ENCODE measurements at places on chromosomes 3 and 15.

DNA sequence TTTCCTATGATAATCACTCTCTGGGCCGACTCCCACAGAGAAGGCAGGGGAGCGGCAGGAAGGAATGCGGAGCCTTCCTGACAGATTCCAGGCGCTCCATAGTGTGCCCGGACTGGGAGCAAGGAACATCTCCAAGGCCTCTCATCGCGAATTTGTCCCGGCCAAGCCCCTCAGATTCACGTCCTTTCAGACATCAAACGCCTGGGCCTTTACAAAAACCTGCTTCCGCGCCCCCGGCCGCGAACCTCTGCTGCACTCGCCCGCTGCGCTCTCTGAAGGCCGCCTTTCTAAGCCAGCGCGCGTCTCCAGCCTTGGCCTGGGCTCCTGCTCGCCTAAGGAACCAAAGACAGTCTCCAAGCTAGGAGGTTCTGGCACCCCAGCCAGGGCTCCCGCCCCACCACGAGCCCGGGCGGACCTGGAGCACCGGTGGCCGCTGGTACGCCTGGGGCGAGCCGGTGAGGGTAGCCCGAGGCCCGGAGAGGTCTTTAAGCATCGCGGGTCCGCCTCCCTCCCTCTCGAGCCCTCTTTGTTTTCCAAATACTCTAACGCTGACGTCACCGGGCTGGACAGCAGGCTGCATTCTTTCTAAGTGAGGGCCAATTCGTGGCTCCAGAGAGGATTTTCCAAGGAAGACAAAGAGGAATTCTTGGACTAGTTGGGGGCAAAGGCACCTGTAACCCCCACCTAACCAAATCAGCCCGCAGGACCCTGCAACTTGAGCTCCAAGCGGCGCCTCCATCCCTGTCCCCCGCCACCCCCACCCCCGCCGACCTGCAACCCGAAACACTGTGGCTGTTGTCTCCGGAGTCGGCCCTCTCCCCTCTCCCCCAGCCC, 759 bp downstream of the AMOTL2 start:
- DNase-seq: peak; percentile 64

- no peak for DNase-seq
Observed at GRCh38 chr3:137762674-137763593, 1.2 kb upstream of the SOX14 start.

DNA sequence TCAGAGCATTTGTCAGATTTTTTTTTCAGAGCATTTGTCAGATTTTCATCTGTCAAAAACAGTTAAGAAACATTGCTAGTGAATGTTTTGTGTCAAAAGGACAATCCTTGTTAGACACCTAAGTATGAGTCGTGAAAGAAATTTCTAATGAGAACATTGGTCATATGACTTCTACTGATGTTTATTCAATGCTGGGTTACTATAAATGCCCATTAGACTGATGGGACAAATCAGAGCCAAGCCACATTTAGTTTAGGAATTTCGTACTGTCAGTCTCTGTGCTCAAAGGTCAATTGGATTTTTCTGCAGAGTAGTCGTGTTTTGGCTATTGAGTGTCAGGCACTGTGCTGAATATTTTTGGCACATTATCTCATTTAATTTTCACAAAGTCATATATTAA, 31.6 kb downstream of the TSC22D2 start:
- no peak for DNase-seq

GRCh38 chr15:51097553-51098330, 3.0 kb upstream of the TNFAIP8L3 start:
- no peak for DNase-seq

DNA sequence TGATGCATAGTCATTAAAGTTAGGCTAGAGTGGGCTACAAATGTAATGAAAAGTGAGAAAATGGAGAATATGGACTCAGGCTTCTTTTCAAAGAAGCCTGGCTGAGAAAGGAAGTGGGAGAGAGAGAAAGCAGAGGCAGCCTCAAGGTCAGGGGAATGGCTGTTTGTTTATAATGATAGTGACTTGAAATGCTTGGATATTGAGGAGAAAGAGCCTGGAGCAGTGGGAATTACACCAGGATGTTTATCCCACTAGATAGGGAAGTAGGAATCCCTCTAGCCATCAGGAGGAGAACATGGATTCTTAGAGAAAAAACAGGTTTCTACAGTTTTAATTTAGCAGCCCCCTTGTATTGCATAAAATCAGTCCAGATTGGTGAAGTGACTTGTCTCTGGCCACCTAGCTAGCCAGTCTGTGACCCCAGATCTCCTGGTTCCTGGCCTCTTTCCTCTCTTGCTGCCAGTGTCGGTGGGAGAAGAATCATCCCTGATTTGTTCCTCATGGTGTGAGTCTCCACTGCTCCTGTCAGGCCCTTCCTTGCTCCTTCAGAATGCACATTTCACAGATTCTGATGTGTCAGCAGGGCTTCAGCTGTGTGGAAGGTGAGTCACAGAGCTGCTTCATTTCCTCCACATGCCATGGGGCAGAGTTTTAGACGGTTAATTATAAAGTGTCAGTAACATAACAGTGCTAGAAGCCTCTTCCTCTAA, 32.9 kb downstream of the SEMA6D start:
- peak; percentile 25 for DNase-seq

- DNase-seq: no peak
Observed at GRCh38 chr3:53885239-53885638, 3.3 kb upstream of the ACTR8 start.

DNA sequence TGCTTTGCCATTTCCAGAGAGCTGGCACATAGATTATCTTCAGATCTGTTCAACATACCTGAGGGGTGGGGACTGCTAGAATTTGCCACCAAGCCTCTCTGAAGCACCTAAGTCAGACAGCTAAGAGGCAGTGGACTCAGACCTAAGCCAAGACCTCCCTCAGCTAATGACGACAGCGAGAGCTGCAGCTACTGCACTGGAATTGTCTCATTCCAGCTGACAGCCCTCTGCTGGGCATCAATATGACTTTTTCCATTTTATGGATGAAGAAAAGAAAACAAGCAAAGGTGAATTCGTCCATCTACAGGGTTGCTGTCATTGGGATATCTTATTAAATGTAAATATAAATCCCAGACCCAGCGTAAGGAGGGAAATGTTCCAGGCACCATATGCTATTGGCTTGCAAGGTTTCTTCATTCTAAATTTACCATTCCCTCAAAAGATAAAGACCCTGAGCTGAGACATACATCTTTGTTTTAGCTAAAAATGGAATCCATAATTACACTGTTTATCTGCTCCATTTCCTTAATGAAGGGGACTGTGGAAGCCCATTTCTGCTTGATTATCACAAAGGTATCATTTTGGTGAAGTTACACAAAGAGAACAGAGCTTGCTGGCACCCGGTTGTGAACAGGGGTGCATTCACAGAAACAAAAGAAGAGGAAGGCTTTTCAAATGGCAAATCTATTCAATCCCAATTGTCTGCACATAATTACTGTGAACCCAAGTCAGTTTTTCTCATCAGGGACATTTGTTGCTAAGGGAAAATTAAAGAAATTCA, 85.5 kb upstream of the LRTM1 start:
- DNase-seq: no peak

DNA sequence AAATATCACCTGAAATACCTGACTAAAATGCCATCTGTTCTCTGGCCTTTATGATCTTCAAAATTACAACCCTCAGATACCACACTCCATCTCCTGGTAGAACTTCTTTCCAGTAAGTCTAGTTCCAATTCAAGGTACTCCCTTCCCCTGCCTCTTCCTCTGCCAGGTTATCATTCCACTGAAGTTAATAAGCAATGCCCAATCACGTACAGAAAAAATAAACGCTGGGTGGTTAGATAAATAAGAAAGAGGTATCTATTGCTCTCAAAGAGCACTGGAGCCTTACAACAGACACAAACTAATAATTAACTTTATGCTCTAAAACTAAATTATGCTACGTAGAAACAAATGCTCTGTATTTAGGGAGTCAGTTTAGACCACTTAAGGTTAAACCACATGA, 112.5 kb downstream of the MYO9A start:
- DNase-seq: no peak

DNA sequence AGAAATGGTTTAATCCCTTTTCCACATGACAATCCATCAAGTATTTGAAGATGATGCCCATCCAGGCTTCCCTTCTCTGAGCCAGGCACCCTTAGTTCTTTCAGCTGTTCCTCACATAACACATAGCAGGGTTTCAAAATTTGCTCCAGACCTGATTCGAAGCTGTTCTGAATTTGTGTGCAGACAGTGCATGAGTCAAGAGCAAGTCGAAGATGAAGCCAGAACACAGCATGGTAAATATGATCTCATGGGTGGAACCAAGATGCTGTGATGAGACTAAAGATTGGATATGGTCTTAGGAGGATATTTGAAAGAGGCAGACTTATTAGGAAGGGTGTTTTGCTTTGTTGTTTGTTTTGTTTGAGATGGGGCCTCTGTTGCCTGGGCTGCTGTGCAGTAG, 32.6 kb upstream of the PDE8A start:
- no peak for DNase-seq

DNA sequence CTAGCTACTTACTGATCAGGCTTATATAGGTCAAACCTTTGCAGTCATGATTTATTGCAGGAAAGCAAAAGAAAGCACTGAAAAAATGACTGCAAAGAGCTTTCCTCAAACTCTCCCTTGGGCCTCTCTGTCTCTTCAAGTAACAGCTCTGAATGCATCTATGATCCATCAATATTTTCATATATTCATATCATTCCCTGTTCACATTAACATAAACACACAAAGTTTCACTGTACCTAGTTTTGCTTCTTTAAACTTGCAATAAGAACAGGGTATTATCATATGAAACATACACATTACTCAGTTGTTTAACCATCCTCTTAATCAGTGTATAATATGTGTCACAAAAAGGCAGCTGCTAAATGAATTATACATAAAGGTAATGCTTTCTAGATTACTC, 107.9 kb upstream of the ARL6 start:
- DNase-seq: no peak

GRCh38 chr3:127677541-127678314, 5.0 kb downstream of the ABTB1 start:
- DNase-seq: no peak

Measured in T1000 (cell line).